Fibroblast of pulmonary artery (primary cell): ENCODE measurements at places on chromosomes 6 and 20.

DNA sequence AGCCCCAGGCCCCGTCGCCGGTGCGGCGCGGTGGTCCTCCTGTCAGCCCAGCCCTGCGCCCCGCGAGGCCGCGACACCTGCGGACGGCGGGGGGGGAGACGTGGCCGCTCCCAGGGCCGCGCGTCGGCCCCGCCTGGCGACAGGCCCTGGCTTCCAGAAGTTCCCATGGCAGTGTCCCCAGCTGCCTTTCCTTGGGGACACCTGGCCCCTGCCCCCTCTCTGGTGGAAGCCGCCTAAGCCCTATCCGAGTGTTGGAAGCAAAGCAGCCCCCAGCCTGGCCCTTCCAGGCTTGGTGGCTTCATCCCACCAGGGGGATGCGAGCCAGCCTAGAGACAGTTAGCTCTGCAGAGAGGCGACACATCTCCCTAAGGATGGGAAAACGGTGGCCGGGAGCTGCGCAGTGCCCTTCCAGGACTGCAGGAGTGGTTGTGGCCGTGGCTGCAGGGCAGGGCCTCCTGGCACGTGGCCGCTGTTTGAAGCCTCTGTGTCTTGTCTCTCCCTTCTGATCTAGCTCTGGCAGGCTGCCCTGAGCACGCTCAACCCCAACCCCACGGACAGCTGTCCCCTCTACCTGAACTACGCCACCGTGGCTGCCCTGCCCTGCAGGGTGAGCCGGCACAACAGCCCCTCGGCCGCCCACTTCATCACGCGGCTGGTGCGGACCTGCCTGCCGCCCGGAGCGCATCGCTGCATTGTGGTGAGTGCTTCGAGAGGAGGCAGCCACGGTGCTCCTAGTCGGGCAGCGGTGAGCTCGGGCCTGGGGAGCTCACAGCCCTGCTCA, 816 bp downstream of the NPEPL1 start:
- no peak for DNase-seq

- DNase-seq = peak; percentile 24
Measured at GRCh38 chr6:163814494-163815364, 400.2 kb downstream of the QKI start.

DNA sequence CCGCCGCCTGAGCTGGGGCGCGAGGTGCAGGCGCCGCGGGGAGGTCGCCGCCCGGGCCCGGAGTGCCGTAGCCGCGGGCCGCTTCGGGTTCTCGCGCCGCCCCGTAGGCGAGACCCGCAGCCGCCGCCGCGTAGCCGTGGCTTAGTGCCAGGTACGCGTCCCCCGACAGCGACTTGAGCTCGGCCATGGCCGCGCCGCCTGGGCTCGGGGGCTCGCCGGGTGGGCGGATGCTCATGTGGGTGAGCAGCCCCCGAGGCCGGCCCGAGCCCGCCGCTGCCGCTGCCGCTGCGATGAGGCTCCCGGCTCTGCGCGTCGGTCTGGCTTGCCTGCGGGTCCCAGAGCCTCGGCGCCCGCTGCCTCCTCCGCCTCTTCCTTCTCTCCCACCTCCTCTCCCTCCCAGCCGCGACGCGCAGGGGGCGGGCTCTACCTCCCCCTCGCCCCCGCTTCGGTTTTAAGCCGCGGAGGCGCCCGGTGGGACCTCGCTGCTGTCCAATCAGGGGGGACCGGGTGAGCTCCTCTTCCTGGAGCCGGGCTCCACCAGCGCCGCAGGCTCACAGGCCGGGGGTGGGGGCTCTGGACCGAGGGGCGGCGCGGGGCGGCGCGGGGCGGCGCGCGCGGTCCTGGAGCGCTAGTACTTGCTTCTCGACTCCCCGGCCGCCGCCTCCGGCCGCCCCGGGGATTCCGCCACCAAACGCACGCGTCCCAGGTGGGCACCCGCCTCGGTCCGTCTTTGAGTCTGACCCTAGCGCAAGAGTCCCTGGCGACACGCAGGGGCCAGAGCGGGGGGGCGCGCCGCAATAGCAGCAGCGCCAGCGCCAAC, at the start of gene BHLHE23:
TSS of gene BHLHE23 (minus strand) at position 425 of the 820 bp plus-strand sequence. CDS start at position 235, 190 bp downstream.
- no peak for DNase-seq

DNA sequence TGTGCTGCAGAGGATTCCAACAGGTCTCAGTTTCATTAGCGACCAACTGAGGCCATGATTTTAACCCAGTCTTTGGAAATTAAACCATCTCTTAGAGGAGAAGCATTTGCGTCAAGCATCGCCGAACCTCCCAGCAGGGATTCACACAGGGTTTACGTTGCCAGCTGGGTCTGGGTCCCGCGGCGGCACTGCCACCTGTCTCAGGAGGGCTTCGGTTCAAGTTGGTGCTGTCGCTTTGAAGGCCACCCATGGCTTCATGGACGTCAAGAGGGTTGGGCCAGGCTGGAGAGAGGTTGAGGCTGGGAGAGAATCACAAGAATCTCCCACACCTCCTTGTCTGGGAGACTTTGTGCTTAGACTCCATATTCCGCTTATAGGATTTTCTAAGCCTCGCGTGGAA, 43.0 kb upstream of the FRMD1 start:
- no peak for DNase-seq

- no peak for DNase-seq
Measured at GRCh38 chr6:167094820-167095637, 27.9 kb upstream of the CCR6 start.

DNA sequence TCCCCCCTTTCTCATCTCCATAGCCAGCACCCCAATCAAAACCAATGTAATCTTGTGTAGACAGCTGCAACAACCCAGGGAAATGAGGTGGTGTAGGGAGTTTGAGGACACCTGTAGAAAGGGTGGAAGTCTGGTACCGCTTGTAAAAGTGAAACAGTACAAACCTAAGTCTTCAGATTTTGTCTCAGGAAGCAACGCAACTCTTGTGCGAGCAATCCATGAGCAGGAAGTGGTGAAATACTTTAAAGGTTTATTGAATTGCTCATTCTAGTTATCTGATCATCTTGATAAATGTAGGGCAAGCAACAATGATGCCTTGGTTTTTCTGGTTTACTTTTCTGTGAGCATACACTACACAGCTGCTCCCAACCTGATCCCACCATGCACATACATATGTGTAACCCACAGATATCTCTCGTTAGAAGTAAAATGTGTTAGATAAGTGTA, 71.1 kb upstream of the THEMIS start:
- DNase-seq = peak; percentile 38

GRCh38 chr6:111603040-111603439, 2.6 kb downstream of the TRAF3IP2 start:
- peak; percentile 67 for DNase-seq

GRCh38 chr6:42453654-42454427, 2.1 kb upstream of the TRERF1 start:
- peak; percentile 29 for DNase-seq

DNA sequence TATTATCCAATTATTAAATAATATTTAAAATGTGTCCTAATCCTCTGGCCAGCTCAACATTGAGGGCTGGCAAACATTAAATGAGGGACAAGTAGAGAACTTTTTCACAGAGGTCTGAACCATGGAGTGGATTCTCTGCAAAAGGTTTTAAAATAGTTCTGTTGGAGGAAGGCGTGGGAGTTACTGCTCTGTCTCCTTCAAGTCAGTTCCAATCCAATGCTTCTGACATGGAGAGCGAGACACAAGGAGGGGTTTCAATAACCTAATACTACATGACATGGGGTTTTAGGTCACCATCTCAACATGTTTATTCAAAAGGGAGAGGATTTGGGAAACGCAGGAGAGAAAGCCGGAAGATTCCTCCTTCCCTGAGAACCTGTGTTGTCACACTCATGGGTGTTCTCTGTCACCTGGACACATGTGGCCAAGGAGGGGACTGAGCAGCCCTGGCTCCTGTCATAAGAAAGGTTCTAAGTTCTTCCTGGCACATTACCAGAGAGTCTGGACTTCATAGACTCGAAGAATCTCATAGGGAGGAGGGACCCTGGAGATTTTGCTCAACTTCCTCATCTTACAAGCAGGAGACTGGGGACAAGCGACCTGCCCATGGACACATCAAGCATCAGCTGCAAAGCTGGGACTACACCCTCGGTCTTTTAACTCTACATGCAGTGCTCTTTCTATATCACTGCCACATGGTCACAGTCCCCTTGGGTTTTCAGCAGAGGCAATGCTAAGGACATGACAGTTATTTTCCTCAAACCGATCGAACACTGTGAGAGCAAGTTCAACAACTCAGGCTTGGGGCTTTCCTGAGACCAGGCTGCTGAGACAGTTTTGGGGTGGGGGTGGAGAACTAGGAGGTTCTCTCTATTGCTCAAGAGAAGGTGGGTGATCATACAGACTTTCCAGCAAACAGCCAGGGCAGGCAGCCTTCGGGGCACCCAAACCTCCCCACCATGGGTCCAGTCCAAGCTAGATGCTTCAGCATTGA, 38.6 kb downstream of the PRDM1 start:
- no peak for DNase-seq

- peak; percentile 39 for DNase-seq
Measured at GRCh38 chr20:50996901-50997865, 25.7 kb downstream of the KCNG1 start.

DNA sequence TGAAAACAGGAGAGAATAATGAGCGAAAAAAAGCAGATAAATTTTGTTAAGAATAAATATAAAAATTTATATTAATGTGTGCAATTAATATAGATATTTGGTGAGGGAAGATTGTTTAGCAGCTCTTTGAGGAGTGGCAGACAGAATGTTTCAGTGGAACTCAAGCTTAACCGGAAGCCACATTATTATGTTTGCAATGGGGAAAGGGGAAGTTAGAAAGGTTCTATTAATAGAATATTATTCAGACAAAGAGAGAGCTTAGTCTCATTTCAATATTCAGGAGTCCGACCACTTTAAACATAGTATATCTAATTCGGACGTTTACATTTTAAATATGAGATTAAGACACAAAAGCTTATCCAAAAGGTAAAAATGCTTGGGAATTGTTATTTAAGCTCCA, 81.6 kb upstream of the KHDRBS2 start:
- no peak for DNase-seq

- no peak for DNase-seq
Measured at GRCh38 chr20:57213924-57214323, 52.5 kb downstream of the BMP7 start.

DNA sequence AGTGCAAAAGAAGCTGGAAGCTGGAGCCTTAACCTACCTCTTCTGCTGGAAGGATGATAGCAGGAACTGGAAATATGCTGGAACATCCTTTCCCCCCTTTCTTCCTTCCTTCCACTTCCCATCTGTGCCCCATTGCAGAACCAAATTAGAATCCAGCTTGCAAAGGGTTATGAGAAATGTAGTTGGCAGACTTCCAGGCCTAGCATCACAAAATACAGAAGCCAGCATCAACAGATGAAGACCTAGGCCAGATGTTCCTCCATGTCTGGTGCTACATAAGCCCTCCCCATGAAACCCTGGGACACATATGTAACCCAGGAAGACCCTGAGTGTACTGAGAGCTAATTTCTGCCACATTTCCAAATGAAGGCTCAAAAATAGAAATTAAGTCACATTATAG, 40.0 kb upstream of the TFAP2B start:
- no peak for DNase-seq

GRCh38 chr6:119128252-119128912, 49.9 kb upstream of the FAM184A start:
- DNase-seq = no peak

DNA sequence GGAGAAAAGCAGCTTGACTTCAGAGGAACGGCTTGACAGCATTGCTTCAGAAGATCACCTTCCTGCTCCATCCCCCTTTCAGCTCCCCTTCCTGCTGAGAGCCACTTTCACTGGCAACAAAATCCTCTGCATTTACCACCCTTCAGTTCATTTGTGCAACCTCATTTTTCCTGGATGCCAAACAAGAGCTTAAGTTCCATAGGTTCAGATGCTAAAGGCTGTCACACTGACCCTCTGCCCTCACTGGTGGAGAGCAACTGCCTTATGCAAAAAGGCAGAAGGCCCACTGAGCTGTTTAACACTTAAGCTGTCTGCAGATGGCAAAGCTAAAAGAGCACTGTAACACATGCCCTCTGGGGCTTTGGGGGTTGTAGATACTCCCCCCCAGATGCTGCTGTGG, 131.2 kb upstream of the SPACA1 start:
- DNase-seq = no peak

DNA sequence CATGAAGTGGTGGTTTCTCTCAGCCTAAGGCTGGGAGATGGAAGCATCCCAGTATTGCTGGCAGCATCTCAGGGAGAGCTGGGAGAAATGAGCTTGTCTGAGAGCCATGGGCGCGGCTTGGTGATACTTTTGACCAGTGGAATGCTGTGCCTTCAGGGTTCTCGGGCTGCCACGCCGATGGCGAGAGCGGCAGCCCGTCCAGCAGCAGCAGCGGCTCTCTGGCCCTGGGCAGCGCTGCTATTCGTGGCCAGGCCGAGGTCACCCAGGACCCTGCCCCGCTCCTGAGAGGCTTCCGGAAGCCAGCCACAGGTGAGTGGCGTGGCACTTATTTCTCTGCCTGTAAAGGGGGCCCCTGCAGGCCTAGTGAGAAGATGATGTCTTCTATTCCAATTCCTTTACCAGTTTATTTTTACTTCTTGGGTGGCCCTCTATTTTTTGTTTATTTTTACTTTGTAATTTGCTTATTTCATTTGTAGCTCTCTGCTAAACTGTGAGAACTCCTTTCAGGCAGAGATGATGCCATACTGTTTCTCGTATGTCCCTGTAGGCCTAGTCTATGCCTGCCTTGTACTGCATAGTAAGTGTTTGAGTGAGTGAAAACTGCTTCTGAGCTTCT, 71.7 kb downstream of the ASXL1 start:
- DNase-seq = no peak

- no peak for DNase-seq
Measured at GRCh38 chr20:37741055-37741454, 47.2 kb downstream of the CTNNBL1 start.

- no peak for DNase-seq
Measured at GRCh38 chr20:54477191-54477955, 2.0 kb downstream of the DOK5 start.
